ENCODE measurements at places on chromosomes 3 and 15.

DNA sequence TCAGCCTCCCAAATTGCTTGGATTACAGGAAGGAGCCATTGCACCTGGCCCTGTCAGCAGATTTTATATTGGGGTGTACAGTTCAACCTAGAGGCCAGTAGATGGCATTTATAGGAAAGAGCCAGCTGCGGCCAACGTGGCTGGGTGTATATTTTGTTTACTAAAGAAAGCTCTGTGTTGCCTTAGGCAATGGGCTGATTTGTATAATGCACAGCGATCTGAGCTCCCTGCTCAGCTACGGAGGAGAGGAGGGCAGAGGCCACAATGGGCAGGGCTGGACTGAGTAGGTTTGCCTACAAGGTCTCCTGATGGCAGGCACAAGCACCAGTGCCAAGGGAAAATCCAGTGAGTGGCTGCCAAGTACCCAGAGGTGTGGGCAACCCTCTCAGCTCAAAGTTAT is 282.4 kb downstream of the ARPP21 start:
- DNase-seq = no peak

- no peak for DNase-seq
These were observed 125.5 kb downstream of the DGKG start for GRCh38 chr3:186236357-186237020.

GRCh38 chr3:170436697-170437096 is 18.0 kb downstream of the CLDN11 start:
- DNase-seq = no peak

DNA sequence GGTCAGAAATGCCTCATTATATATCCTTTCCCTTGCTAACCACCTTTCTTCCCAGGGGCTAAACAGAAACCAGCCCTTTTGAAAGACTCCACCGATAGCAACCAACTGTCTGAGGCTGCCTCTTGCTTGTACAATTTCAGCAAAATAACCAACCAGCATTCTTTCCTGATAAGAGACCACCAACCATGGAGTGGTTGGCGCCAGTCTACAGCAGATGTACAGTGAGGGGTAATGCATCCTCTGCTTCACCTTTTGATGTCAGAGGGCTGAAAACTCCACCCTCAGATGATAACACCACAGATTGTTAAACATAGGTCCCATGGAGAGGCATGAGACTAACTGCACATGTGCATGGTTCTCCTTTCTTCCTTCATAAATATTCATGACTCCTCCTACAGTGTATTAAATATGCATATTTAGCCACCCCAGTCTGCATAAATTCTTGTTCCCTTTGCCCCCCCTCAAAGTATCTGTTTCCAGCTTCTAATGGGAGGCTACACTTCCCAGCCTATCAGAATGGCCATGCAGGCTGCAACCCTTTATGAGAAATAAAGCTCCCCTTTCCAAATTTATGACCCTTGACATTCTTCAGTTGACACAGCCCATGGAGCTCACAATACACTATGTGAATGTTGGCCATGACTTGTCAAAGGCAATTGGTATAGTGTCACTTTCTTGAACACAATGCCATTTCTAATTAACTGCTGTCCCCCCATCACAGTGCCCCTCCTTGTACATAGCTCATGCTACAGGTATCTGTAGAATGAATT is 48.3 kb downstream of the GABRB3 start:
- DNase-seq = no peak

- no peak for DNase-seq
These were observed 12.4 kb downstream of the PIF1 start for GRCh38 chr15:64813075-64813474.

GRCh38 chr3:4359805-4360502 is 56.8 kb downstream of the SETMAR start:
- DNase-seq = no peak

DNA sequence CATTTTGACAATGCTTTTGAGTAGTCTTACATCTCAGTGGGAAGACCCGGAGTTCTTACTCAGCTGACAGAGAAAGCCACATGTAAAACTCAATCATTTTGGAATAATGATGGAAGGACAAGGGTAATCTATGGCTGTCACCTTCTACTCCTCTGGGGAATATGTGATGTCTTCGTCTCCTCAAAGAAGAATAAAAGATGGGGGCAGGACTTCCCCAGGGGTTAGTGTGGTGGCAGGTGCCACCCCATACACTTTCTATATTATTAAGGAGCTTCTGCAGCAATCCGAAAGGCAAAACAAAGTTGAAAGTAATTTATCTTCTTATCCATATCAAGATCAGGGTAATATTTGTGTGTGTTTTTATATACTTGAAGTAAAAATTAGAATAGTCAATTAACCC is 180.4 kb upstream of the TOPAZ1 start:
- no peak for DNase-seq

DNA sequence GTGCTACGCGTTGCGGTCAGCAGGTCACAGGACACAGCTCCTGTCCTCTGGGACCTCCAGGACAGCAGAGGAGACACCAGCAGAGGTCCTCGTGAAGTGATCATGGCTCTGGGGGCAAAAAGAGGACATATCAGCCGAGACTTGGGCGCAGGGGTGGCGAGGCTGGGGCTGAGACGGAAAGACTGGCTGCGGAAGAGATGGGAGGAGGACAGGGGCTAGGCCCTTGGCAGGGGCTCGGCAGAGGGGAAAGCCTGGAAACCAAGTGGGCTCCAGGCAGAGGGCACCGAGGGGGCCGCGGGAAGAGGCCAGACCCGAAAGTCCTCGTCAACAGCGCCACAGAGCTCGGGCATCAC is 4.9 kb upstream of the CFAP100 start:
- no peak for DNase-seq

DNA sequence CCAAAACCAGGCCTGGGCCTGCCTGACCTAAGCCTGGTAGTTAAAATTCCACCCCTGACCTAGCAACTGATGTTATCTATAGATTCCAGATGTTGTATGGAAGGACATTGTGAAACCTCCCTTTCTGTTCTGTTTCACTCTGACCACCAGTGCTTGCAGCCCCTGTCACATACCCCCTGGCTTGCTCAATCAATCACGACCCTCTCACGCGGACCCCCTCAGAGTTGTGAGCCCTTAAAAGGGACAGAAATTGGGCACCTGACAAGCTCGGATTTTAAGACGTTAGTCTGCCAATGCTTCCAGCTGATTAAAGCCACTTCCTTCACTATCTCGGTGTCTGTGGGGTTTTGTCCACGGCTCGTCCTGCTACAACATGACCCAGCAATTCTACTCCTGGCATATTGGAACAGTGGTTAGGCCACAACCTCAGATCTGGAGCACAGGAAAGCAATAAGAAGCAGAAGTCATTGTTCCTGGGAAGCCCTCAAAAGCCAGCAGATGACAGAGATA is 36.7 kb upstream of the LHFPL4 start:
- DNase-seq = no peak

All from activated CD4-positive, alpha-beta T cell treated with anti-CD3 and anti-CD28 coated beads, Interleukin-2, amount 50 U/mL, for 24 hours (primary cell).